ENCODE measurements at places on chromosomes 12 and 14.

GRCh38 chr12:77402716-77403115 is 337.3 kb upstream of the E2F7 start:
- no peak for DNase-seq

DNA sequence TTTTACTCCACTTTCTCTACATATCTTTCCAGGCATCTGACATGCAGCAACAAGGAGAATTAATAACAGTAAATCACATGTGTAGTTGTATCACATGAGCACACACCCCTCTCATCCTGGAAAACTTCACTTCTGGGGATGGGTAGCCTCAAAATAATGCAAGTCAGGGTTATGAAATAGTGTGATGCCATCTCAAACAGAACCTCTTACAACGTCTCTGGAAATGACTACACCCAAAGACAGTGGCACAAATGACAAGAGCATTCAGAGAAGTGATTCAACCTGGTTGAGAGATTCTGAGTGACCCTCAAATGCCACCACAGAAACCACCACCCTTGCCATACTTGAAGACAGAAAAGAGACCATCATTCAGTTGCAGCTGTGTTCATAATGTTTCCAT is 2.8 kb downstream of the DIO2 start:
- DNase-seq = no peak

DNA sequence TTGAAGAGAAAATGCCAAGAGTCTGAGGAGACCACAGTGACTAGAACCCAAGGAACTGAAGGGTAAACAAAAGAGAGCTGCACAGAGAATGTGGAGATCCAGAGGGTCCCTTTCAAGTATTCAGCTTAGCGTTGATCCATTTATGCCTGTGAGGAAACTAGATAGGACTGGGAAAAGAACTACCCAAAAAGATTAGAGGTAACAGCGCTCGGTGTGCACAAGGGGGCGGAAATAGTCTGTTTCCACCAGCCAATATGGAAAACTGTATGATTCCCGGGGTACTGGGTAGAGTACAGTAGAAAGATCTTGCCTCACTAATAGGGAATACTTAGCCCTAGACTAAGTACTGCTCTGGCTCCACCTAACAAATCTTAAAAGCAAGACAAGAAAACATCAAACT is 135.5 kb downstream of the DPF3 start:
- no peak for DNase-seq

DNA sequence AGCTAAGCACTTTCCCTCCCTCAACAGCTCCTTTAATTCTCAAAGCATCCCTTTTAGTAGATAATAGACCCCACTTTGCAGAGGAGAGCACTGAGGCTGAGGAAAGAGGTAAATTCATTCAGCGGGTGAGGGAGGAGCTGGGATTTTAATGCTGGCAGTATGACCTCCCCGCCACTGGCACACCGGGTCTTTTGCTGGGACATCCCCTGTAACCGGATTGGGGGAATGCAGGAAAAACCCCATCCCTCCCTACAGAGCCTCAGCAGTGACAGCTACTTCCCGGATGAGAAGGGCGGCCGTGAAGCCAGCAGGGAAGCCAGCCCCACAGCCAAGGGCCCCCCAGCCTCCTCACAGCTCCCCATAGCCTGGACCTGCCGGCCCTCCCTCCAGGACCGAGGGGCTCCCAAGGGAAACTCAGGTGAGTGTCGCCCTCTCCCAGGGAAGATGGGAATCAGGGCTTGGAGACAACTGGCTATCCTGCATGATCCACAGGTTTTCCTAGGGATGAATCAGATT is 12.1 kb downstream of the ZBTB39 start:
- no peak for DNase-seq

GRCh38 chr12:124399622-124400021 is 104.7 kb downstream of the RFLNA start:
- DNase-seq = no peak

All from NK-92 treated with Interleukin-12 subunit alpha and Interleukin-12 subunit beta, amount 100 ng/mL, for 24 hours (cell line).